ENCODE measurements at places on chromosomes 4 and X.

GRCh38 chr4:3369781-3370674 is 71.7 kb upstream of the HGFAC start:
- no peak for DNase-seq

DNA sequence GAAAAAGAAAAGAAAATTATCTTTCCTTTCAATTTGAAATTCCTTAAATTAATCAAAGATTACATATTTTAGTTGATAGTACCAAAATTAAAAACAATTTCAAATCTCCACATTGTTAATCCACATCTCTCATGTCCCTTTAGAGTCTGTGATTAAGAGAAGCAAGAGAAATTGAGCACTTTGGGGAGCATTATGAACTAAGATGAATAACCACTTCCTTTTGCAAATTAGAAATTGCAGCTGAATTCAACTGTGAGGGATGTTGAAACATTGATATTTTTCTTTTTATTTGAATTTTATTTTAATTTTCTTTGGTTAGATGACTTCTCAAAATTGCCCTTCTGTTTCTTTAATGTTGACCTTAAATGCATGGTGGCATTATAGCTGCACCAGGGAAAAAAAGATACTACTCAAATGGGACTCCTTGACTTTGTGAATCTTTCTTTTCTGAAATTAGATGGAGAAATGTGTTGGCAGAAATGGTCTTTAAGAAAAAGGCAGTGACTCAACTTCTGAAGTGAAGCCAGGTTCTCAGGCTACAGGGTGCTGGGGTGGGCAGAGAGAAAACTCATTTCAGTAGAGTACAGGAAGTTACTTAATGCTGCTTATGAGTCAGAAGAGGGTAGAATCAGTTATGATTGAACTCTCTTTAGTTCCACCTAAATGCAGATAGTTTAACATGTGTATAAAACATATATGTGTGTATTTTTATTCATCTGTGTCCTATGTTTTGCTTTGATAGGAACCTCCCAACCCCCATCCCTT is 92.0 kb upstream of the TNIP3 start:
- DNase-seq, result no peak

DNA sequence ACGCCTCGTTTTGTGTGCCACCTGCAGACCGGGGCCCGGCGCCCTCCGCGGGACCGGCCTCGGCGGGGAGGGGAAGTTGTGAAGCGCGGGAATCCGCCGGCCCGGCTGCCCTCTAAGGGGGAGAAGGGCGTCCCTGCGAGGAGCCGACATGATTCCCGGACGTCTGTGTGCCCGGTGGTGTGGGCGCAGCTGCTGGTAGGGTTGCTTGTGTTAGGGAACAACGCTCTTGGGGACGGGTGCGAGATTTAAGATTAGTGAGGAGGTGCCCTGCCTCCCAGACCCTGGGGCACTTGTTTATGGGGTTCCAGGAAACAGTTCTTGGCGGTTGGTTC is 627 bp downstream of the CDKN2AIP start:
- DNase-seq, result no peak

DNA sequence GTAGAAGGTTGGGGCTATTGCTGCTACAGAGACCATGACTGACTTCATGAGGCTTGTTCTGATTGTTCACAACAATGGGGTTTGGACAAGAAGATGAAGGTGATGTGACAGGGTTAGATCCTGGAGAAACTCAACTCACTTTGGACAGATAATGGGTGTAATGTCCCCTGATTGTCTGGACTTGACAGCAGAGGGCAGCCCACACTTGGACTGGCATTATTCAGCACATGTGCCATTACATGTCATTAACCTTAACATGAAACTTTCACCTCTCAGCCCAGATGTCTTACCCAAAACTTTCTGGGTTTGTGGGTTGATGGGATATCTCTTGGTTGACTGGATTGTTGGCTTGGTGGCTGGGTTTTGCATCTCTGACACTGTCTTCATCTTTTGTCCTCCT is 101.5 kb downstream of the MXRA5 start:
- DNase-seq, result no peak

DNA sequence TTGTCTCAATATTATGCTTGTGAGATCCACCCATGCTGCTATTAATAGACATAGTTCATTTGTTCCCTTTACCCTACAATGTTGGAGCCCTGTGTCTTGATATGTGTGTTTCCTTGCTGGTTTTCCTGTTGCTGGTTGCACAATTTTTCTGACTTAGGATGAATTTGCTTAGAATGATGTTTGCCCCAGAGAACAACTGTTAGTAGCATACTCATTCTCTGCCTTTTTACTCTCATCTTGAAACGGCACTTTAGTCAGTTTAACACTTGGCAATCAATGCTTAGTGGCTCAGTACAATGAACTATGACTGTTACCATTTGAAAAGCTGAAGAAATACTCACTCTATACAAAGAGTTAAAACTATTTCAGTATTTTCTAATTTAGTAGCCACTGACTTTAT is 158.8 kb upstream of the NDST4 start:
- no peak for DNase-seq

- no peak for DNase-seq
Observed at GRCh38 chrX:11193035-11193469, 81.9 kb downstream of the HCCS start.

DNA sequence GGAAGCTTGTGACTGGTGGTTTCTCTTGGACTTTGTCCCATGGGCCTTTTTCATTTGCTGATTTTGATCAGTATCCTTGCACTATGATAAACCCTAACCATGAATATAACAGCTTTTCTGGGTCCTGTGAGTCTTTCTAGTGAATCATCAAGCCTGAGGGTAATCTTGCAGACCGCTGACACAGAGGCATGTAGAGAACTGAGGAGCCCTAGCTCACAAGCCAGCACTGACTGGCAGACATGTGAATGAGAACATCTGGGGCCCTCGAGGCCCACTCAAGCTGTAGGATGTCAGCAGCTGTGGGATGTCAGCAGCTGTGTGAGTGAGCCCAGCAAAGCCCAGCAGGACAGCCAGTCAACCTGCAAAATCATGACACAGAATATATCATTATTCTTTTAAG is 36.7 kb downstream of the HMGB3 start:
- no peak for DNase-seq

DNA sequence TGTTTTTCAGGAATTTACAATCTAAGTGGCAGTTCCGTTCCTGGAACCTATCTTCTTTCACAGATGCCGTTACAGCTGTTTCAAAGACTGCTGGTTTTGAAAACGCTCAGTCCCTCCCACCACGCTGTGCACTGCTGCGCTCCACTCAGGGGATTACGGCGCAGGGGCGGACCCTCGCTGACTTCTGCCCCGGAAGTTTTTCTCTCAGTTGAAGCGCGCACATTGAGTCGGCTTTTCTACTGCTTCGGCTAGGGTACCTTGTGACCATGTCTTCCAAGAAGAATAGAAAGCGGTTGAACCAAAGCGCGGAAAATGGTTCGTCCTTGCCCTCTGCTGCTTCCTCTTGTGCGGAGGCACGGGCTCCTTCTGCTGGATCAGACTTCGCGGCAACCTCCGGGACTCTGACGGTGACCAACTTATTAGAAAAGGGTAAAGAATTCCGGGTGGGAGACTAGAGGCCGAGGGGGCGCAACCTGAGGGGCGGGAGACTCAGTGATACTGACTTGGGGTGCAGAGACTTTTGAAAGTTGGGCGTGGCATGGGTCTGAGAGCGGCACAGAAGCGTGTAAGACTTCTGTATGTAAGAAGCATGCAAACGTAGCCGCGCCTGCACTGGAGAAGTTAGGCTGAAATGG is 597 bp upstream of the NUDT6 start:
- DNase-seq, result peak; percentile 47

DNA sequence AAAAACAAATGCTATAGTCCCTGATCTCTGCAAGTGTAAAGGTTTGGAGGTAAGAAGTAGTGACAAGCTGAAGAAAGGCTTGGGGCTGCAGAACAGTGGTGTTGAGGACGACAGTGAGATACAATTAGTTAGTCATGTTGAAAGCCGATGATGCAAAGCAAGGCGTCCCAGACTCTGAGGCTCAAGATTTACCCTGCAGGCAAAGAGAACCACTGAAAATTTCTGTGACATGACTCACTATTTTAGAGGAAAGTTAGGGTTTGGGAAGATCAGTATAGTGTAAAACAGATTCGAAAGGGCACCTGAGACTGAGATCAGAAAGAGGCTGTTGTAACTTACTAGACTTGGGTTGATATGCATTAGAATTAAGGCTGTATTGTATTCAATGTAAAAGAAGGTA is 281.3 kb upstream of the FTHL17 start:
- no peak for DNase-seq

- no peak for DNase-seq
Observed at GRCh38 chr4:61011051-61011450, 189.1 kb upstream of the ADGRL3 start.

GRCh38 chrX:12792711-12793110 is 1.5 kb downstream of the PRPS2 start:
- no peak for DNase-seq

DNA sequence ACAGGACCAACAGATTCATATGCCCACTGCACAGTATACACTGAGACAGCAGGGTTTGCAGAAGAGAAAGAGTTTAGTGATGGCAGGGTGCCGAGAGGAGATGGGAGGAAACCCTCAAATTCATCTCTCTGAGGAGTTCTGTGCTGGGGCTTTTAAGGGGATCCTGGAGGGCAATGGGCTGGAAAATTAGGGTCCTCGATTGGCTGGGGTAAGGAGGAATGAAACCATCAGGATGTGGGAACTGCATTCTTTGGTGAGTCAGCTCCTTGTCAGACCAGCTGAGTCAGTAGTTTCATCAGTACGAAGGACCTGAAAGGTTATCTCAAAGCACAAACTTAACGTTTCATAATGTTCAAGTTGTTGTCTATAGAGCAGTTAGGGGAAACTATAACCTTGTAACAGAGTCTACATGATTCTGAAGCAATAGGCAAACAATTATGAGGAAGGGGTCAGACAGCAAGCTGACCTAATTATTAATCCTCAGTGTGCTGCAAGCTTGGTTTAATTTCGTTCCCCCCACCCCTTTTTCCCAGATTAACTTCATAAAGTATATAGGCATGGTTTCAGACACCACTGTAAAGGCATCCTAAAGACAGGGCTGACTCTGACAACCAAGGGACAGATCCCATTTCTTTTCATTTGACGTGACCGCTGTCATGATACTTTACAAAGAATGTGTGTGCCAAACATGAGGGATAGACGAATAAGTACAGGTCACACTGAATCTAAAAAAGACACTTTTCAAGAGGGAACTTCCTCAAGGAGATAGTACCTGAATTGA is 1.5 kb upstream of the MSMO1 start:
- DNase-seq, result no peak

DNA sequence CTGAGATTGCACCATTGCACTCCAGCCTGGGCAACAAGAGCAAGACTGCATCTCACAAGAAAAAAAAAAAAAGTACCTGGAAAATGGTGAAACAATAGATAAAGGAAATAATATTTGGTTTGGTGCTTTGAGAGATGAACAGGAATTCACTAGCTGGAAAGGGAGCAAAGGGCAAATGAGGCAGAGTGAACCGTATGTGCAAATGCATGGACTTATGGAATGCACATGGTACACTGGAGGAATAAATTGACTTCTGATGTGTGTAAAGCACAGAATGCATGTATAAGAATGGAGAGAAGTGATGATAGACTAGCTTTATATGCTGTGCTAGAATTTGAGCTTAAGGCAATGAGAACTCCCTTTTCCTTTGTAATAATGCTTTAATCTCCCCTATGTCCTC is 413.3 kb downstream of the SPRY1 start:
- DNase-seq, result no peak

DNA sequence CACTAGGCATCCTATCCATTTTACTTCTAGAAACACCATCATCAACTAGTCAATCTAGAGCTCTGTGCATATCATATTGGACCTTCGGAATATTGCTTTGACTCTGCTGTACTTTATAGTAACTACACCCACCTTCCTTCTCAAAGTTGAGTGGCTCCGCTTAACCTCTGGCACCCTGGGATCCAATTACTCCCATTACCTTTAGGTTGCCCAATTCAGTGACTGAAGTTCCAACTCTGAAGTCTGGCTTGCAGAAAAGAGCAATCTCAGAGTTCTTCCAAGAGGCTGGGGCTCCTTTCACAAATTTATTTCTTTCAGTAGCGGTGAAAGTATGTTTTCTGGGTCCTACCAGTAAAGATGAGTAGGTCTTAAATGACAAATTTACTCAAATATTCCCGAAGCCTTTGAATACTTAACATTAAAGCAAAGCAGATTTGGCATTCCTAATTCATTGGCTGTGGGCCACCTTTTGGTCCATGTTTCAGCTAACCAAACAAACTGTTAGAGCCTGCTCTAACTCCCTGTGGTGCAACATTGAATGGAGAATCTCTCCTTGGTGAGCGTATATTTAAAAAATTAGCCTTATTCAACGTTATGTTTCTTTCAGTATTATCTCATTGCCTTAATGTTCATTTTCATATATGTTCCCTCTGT is 1215.8 kb downstream of the RAPGEF2 start:
- no peak for DNase-seq
